ENCODE measurements at places on chromosomes 1 and 21.

GRCh38 chr1:111990026-111990877 lies 784 bp upstream of the KCND3 start:
- no peak for DNase-seq

- no peak for DNase-seq
These were observed 2.8 kb downstream of the ARHGEF16 start for GRCh38 chr1:3456964-3457909.

DNA sequence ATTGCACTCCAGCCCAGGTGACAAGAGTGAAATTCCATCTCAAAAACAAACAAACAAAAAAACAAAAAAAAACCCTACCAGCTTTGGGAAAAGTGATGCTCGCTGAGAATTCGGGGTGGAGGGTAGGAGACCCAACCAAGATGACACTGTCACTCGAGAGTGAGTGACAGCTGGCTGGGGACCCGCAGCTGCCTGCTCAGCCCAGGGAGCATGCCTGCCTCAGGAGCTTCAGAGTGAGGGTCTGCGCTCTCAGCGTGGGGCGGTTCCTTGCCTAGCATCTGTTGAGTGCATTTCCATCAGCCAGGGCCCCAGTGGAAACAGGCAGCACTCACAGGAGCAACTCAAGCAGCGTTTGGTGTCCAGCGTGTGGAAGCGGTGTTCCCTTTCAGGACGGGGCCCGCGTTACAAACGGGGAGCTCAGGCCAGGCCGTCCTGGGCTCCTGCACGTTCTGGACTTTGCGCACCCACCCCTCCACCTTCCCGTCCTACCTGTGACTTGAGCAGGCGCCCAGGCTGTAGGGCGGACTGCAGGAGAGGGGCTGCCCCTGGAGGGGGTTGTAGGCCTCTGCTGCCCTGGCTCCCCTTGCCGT lies 5.9 kb downstream of the CSTB start:
- no peak for DNase-seq

- no peak for DNase-seq
These were observed 2.4 kb downstream of the GPR157 start for GRCh38 chr1:9126511-9126910.

GRCh38 chr1:161021165-161021969 lies 415 bp upstream of the F11R start:
- peak; percentile 97 for DNase-seq

- no peak for DNase-seq
These were observed 7.8 kb downstream of the HEYL start for GRCh38 chr1:39631361-39632322.

GRCh38 chr1:218568962-218569550 lies 223.9 kb downstream of the TGFB2 start:
- DNase-seq: no peak

- DNase-seq: no peak
These were observed 54.5 kb upstream of the ATP2B4 start for GRCh38 chr1:203572134-203572625.

DNA sequence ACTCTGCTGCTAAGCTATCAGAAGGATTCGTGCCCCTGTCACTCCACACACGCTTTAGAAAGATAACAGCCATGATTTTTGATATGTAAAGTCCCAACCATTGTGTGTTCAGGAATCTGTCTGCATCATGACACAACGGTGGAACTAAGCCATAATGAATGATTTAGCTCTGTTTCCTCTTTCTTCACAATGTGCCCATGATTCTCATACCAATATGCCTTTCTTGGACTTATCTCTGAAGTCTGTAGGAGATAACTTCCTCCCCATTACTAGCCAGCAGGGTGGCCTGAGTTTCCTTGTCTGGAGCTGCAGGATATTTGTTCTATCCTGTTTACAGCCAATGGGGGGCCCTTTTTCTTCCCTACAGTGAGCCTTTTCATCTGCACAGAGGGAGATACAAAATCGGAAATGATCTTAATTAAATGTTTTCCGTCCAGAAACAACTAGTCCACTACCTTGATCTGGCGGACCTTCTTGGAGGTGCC lies 511.7 kb downstream of the USP25 start:
- DNase-seq: no peak

- no peak for DNase-seq
These were observed 3.2 kb downstream of the NRDC start for GRCh38 chr1:51875291-51875772.

GRCh38 chr21:41199123-41199522 lies 31.2 kb downstream of the BACE2 start:
- no peak for DNase-seq

DNA sequence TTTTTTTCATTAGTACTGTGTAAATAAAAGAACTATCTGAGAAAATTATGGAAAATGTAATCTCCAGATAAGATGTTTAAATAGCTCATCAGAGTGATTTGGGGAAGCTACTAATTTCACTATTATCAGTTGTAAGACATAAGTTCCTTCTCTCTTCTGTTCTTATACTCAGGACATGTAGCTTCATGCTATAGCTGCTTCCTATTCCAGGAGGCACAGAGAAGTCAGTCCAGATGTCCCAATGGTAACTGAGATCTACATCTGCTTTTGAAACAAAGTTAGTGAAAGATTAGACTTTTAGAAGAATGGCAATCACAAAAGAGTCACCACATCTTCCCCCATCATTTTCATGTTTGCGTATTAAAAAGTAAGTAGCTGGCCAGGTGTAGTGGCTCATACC lies 5.6 kb downstream of the MAP3K21 start:
- DNase-seq: no peak
